ENCODE measurements at places on chromosomes 13 and 19.

DNA sequence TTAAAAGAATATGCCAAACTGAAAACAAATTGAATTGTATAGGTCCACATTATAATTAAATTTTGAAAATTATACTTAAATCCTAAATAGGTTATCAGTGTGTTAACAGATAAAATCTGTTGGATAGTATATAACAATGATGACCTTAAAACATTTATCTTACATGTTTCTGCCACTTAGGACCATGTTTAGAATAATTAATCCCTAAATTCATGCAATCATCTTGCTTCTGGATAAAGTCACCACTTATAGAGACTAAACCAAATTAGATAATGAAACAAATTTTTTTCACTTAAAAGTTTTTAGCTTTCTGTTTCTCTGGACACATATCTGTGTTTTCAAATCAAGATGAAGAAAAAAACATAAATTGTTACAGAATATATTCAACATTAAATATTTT lies 511.7 kb upstream of the MIR17HG start:
- no peak for DNase-seq

DNA sequence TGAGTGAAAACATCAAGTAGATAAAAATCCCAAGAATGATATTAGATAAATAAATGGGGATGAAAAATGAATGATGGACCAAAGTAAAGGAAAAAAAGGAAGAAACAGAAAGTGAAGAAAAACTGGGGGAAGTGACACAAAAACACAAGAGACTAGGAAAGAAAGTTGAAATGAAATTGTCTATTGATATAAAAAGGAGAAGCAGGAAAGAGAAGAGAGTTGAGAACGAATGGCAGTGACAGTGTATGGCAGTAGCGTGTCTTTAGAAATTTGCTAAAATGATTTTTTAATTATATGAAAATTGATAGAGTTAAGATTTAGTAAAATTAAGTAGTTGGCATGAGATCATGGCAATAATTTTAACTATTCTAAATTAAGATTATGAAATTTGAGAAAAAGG lies 36.3 kb upstream of the SGCG start:
- no peak for DNase-seq

GRCh38 chr13:20828539-20829364 lies 55.0 kb upstream of the EEF1AKMT1 start:
- peak; percentile 92 for DNase-seq

GRCh38 chr19:35056513-35057063 lies 15.1 kb downstream of the HPN start:
- DNase-seq, result no peak

- DNase-seq, result no peak
Measured at GRCh38 chr19:21460686-21461085, 44.7 kb upstream of the ZNF429 start.

- DNase-seq, result peak; percentile 54
Measured at GRCh38 chr19:57675881-57676280, 5.9 kb upstream of the ZNF551 start.

GRCh38 chr13:49908637-49909036 lies 27.5 kb downstream of the SPRYD7 start:
- DNase-seq, result no peak
